Stimulated activated CD4-positive, alpha-beta T cell treated with anti-CD3 and anti-CD28 coated beads, Interleukin-4, amount 100 ng/mL, for 1 hour (primary cell): ENCODE measurements at places on chromosomes 5 and 9.

GRCh38 chr5:1090538-1090937 lies 21.3 kb downstream of the SLC12A7 start:
- no peak for DNase-seq

DNA sequence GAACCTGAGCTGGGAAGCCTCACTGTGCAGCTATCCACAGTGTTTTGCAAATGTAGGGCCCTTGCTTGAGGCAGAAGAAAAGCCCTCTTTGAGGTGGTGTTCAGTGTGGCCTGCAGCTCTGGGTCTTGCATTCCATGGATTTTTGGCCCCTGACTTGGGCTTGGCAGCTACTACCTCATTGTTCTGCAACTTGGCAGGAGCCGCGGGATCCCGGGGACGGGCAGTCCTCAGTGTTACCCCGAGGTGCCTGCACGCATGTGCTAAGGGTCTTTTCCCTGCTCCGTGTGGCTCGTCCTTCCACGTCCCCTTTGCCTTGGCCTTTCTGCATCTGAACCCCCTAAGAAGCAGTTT lies 39.8 kb downstream of the NEK6 start:
- no peak for DNase-seq

DNA sequence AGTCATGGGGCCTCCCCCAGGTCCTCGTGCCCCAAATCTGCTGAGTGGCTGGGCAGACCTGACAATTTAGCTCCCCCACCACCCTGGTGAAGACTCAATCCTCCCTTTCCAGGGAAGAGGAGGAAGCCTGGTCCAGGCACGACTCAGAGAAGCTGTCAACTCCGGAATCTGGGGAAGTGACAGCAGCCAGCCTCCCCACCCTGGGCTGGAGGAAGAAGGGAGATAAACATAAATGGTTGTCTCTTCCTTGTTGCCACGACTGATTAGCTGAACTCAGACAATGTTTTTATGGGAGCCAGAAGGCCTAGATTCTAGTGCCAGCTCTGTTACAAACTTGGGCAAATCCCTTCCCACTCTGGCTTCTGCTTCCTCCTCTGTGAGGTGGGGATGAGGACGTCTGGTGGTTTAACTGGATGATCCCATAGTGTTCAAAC lies 15.4 kb downstream of the CCDC69 start:
- no peak for DNase-seq

- no peak for DNase-seq
These were observed 17.5 kb downstream of the CYFIP2 start for GRCh38 chr5:157283434-157283833.

- no peak for DNase-seq
These were observed 35.7 kb downstream of the ELL2 start for GRCh38 chr5:95925939-95926338.

DNA sequence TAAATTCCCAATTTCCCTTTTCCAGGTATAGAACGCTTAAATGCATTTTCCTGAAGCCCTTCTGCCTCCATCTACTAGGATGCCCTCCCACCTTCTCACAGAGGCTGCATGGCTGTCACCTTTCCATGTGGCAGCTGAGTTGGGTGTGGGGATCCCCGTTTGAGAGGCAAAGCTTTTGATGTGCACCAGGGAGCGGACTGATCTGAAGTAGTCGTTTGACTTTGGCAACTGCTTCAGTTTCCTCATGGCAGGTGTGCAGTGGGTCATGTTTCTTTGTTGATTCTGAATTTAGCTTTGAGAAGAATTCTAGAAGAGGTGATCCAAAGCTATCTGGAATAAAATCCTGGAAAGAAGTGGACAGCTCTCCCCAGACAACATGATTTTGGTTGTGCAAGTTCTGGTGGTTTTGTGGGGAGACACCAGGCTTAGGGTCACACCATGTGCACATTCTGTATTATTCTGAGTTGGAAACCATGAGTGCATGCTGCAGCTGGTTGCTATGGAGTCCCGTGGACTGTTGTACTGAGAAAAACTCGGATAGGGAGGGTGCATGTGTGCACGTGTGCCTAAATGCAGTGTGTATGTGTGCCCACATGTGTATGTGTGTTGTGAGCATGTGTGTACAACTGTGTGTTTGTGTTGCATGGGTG lies 63.5 kb downstream of the GADD45G start:
- DNase-seq = no peak

- DNase-seq = no peak
These were observed 4.8 kb upstream of the TNFSF15 start for GRCh38 chr9:114810614-114811013.

GRCh38 chr9:89165880-89166279 lies 12.7 kb downstream of the SHC3 start:
- DNase-seq = no peak

GRCh38 chr9:72165821-72166547 lies 16.7 kb downstream of the GDA start:
- DNase-seq = no peak

DNA sequence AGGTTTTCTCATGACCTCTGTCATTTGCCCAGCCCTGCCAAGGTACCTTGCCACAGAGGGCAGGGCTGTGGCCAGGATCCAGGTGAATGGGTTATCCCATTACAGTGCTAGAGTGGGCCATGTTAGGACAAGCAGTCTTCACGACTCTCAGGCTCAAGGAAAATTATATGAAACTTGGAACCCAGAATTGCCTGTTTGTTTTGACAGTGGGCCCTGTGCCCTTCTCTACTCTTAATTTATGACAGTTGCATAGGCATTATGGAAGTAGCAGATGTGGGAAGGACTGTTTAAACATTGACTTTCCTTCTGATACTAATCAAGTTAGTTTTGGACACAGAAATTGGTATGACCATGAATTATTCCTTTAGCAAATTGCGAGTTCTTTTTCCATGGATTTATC lies 41.7 kb downstream of the ITGA2 start:
- no peak for DNase-seq

GRCh38 chr5:151596828-151597539 lies 5.9 kb upstream of the FAT2 start:
- DNase-seq = no peak

DNA sequence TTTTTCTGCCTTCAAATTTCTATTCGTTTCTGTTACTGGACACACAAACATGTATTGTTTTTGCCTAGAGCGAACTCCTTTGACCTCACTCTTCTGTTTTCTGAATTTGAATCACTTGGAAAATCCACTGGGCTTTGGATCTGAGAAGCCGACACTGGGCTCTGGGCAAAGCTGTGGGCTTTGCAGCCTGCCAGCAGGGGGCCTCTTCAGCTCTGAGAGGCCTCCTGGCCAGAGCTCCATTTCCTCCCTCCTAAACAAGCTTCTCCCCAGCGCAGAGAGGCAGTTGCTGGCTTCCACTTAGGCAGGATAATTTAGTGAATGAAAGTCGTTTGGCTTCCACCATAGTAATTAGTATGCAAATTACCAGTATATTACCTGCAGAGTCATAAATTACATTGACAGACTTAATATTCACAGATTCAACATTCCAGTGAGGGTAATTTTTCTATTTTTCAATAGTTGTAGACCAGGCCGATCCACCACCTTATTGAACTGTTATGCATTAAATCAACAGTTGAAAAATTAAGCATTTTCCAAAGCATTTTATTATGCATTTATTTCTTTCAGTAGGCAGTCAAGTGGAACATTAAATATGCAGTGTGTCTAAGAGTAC lies 104.0 kb upstream of the ZNF366 start:
- DNase-seq = peak; percentile 47

- no peak for DNase-seq
These were observed 1014.0 kb upstream of the SEMA6A start for GRCh38 chr5:117588611-117589010.

GRCh38 chr9:131420980-131421624 lies 27.2 kb downstream of the PRRC2B start:
- no peak for DNase-seq

GRCh38 chr9:17462869-17463464 lies 115.9 kb upstream of the SH3GL2 start:
- no peak for DNase-seq

- no peak for DNase-seq
These were observed 195.9 kb downstream of the TMEM38B start for GRCh38 chr9:105890046-105890822.

GRCh38 chr5:81426359-81427030 lies 32.6 kb upstream of the ACOT12 start:
- no peak for DNase-seq
